Hair follicular keratinocyte (primary cell): ENCODE measurements at places on chromosomes 5 and 9. TPM values are rescaled to one million over a fixed set of nuclear protein-coding genes. Genes with fewer than 3 reads are reported as not detected.

JMY gene
- 1.9 and 4.5 TPM in 2 replicates for total RNA-seq

JAK2 gene
- total RNA-seq: 3.4 and 4.1 TPM in 2 replicates

ADCY2 gene
- not detected in 2 replicates for total RNA-seq

NTNG2 gene
- 0.08 TPM in 1 of 2 replicates, not detected in the other for total RNA-seq

GCNT4 gene
- 2.5 and 3.4 TPM in 2 replicates for total RNA-seq
